Smooth muscle cell of the coronary artery (primary cell): ENCODE measurements at places on chromosomes 4 and X. TPM values are rescaled to one million over a fixed set of nuclear protein-coding genes. Genes with fewer than 3 reads are reported as not detected.

The TRIM60 gene
- not detected in 2 replicates for total RNA-seq

The INTS12 gene
- total RNA-seq = 6.1 and 13.3 TPM in 2 replicates

The MTMR8 gene
- 0.08 TPM in 1 of 2 replicates, not detected in the other for total RNA-seq

The PDLIM3 gene
- 10.3 and 307 TPM in 2 replicates for total RNA-seq

The TSPAN6 gene
- total RNA-seq = 19.9 and 32.2 TPM in 2 replicates

The VEGFD gene
- total RNA-seq = under 0.01 and 0.08 TPM in 2 replicates

The SMIM43 gene
- 0.23 and 3.2 TPM in 2 replicates for total RNA-seq

The P2RY4 gene
- under 0.01 TPM in 1 of 2 replicates, not detected in the other for total RNA-seq
